ENCODE measurements at places on chromosomes 12 and 14.

DNA sequence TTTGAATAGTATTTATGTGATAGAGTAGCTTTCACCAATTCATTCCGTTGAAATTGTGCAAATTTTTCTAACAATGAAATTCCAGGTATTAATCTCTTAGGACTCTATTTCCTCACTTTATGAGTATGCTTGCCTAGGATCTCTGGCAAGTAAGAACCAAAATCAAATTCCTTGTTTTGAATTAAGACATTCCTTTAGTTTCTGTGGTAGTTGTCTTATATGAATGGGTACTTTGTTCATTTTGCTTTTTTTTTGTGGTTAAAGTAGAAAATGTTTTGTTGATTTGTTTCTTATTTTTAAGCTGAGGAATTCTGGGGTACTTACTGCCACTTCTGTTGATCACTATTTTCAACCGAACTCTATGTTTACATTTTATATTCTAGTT lies 59.8 kb downstream of the KITLG start:
- no peak for DNase-seq

DNA sequence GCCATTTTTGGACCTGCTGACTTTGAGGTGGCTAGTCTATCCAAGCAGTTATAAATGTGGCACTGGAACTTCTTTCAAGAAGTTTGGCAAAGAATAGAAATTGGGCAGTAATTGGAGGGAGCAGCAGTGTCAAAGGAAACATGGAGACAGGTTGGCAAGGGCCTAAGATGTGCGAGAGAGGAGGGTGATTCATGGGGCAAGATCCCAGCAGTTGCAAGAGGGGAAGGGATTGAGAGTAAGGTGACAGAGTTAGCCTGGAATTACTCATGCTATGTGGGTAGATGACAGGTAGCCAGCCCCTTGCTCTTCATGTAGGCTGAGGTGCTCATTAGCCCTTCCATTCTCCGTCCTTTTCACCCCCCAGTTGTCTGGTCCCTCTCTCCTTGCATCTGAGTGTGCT lies 42.2 kb downstream of the FBXL14 start:
- DNase-seq = no peak

DNA sequence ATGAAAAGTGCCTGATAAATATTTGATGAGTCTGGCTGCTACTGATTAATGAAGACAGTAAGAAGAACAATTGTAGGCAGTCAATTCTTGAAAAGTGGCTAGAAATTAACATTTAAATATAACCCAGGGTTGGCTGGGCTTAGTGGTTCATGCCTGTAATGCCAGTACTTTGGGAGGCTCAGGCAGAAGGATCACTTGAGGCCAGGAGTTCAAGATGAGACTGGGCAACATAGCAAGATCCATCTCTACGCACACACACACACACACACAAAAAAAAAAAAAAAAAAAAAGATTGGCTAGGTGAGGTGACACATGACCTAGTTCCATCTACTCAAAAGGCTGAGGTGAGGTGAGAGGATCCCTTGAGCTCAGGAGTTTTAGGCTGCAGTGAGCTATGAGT lies 7.9 kb upstream of the PLBD1 start:
- no peak for DNase-seq

DNA sequence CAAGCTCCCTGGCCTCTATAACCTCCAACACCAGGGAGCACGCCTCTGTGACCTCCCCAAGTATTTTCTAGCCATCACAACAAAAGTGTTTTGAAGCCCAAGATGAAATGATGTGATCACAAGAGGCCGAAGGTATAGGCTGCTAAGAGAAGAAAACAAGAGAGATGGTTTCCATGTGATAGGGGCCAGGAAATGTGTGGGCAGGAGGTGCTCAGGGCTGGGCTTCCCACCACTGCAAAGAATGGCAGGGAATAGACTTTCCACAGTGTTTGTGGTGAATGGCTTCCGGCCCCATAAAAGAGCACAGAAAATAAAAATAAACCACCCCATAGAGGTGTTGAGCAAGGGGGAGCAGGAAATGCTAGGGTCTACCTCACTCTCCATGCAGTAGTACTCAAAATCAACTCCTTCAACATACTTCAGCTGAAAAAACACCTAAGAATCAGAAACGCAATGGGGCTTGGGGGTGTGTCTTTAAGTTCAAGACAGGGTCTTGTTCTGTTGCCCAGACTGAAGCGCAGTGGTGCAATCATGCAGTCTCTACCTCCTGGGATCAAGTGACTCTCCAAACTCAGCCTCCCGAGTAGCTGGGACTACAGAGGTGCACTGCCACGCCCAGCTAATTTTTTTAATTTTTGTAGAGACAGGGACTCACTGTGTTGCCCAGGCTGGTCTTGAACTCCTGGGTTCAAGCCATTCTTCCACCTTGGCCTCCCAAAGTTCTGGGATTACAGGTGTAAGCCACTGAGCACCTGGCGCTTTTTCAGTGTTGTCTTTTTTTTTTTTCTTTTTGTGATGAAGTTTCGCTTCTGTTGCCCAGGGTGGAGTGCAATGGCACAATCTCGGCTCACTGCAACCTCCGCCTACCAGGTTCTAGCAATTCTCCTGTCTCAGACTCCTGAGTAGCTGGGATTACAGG lies 27.1 kb downstream of the DAD1 start:
- no peak for DNase-seq

DNA sequence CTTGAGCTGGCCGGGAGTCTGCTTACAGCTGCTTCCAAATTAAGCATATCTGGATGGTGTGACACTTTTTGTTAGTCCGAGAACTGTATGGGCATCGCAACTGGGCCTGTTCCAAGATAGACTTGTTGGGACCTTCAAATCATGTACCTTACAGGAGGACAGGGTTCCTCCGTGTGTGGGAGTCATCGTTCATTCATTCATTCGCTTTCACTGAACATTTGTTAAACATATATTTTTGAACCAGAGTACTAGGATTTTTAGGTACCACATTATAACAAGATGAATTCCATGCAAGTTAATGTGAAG lies 387 bp upstream of the IPO8 start:
- DNase-seq = no peak

GRCh38 chr14:52879958-52880357 lies 70.9 kb downstream of the FERMT2 start:
- DNase-seq = no peak

Measured in inflammatory macrophage treated with lipopolysaccharide for 1 hour (primary cell).